Gastroesophageal sphincter (tissue), 4 donors: ENCODE measurements at places on chromosomes 11 and 22. TPM values are rescaled to one million over a fixed set of nuclear protein-coding genes. Genes with fewer than 3 reads are reported as not detected.

BACE1 gene
- 20.5 TPM for total RNA-seq

SNRPD3 gene
- 98.4 TPM for total RNA-seq

DGCR6L gene
- total RNA-seq: 55.9 TPM

MOGAT2 gene
- not detected for total RNA-seq

SEZ6L gene
- 0.12 TPM for total RNA-seq

LRRC32 gene
- total RNA-seq: 35.1 TPM

PIH1D2 gene
- total RNA-seq: 3.2 TPM

GRCh38 chr22:39094717-39095389 is 2.2 kb upstream of the APOBEC3H start:
- no peak for ATAC-seq

DNA sequence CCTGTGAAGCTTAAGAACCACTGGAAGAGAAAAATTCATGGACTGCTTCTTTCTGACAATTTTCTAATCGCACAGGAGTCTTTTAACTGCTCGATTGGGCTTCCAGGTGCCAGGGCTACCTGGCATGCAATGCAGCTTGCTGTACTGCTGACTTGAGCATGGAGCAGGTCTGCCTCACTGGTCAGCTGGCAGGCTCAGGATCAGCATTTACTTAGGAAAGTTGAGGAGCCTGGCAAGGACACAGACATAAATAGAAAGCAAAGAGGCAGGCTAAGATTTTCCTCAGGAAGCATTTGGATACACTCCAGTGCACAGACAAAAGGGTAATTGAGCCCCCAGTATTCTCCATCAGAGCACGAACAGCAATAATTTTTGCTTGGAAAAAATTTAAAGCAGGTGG is 163.5 kb downstream of the CSNK2A3 start:
- ATAC-seq: no peak

- ATAC-seq: no peak
These were observed 41.6 kb downstream of the C11orf71 start for GRCh38 chr11:114358716-114359115.

DNA sequence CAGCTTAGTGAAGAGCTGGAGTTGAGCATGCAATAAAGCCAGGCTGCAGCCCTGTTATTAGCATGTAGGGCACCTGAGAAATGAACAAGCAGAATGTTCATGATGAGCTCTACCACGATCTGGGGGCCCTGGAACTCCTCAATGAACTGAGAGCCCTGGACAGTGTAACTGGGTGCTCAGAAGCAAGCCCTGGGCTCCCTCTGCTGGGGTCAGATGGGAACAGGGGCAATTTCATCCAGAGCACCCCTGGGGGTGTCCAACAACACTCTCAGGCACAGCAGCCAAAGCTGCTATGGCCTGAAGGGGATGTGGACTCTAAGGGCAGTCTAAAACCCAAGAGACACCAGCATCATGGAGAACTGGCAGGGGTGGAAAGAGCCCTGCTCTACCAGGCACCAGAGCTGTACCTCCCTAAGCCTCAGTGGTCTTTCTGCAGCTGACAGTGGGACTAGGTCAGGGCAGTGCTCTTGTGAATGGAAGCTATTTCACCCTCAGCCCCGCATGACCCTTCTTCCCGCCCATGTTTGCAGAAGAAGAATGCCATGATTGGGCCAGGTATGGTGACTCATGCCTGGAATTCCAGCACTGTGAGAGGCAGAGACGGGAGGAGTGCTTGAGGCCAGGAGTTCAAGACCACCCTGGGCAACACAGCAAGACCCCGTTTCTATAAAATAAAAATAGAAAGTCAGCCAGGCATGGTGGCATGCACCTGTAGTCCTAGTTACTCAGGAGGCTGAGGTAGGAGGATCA is 28.9 kb downstream of the THOC5 start:
- ATAC-seq: no peak

DNA sequence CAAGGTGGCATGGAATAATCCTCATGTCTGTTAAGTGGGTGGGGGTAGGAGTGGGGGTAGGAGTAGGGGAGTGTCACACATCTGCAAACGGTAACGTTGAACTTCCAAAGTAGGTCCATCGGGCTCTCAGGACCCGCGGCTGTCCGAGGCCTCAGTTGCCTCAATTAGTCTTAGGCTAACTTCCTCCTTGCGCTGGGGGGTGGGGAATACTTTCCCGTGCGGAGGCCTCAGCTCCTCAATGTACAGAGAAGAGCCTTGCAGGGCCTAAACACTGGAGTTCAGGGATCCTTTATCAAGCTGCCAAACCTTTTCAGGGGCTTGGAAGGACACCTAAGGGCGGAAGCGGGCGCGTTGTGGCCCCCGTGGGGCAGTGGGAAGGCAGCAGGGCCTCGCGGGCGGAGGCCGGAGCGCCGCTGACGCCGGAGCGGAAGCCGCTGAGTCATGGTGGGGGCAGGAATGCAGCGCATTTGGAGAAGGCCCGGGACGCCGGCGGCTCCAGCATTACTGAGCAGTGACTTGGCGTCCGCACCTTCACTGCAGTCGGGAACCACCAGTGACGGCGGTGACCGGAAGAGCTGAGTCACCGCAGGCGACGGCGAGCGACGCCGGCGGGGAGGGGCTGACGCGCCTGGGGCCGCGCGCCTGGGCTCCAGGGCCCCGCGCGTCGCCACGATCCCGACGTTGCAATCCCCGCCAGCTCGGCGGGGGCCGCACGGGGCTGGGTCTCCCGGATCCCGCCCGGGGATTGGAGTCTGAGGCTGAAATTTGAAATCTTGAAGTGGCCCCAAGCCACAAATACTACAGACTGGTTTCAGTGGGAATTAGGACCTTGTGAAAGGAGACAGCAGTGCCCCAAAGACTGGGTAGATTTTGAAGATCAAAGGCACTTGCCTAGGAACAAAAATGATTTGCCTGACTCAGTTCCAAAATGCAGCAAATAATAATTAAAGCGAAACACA is 20.2 kb upstream of the IPO7 start:
- ATAC-seq: peak; percentile 100

GRCh38 chr22:45271667-45272201 is 13.0 kb upstream of the UPK3A start:
- ATAC-seq: peak; percentile 75

GRCh38 chr11:63918507-63919191 is 1.7 kb upstream of the RCOR2 start:
- ATAC-seq: no peak

DNA sequence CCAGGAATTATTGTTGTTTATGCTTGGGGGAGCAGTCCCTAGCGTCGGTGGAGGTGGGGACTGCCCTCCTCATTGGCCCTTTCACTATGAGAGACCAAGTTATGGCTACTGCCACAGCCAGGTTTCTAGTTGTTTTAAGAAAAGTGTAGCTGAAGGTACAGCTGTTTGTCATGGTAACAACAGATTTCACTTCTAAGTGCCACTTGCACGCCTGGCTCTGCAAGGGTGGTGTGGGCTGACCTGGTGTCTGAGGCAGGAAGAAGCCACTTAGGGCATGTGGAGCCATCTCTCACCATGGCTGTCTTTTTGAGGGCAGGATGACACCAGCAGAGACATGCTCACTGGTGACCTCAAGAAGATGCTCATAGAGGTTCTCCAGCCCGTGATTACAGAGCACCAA is 46.3 kb upstream of the MPEG1 start:
- no peak for ATAC-seq

- ATAC-seq: no peak
These were observed 25.5 kb upstream of the DGKZ start for GRCh38 chr11:46321757-46322156.

DNA sequence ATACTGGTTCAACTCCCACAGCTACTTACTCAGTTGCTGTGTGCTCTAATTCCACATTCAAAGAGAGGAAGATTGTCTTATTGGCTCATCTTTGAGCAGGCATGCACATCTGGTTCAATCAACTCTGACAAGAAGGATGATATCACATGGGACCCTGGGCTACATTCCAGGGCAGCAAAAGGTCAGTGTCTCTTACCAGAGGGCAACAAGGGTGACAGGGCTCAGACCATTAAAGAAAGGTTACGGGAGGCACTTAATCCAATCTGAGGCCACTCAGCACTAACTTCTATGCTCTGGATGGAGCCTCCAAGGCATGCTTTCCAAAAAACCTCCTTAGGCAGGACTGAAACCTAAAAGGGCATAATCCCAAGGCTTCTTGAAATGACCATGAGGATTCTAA is 549.4 kb upstream of the API5 start:
- no peak for ATAC-seq
